Activated CD4-positive, alpha-beta T cell treated with anti-CD3 and anti-CD28 coated beads for 36 hours (primary cell): ENCODE measurements at places on chromosomes 1 and 21. TPM values are rescaled to one million over a fixed set of nuclear protein-coding genes. Genes with fewer than 3 reads are reported as not detected.

The ABCA4 gene
- 0.18 TPM for total RNA-seq

The SLC37A1 gene
- total RNA-seq = 19.3 TPM

The FCRL4 gene
- total RNA-seq = not detected

The E2F2 gene
- 32.0 TPM for total RNA-seq

The SPRR1A gene
- not detected for total RNA-seq

The COL24A1 gene
- total RNA-seq = not detected

The TIPRL gene
- 57.5 TPM for total RNA-seq

The STUM gene
- total RNA-seq = not detected

The FYB2 gene
- total RNA-seq = not detected

The RNF223 gene
- not detected for total RNA-seq

The HUNK gene
- 0.27 TPM for total RNA-seq

The IVL gene
- not detected for total RNA-seq

The HORMAD1 gene
- 0.25 TPM for total RNA-seq

The IL10RB gene
- 22.8 TPM for total RNA-seq

The TRPM2 gene
- 1.7 TPM for total RNA-seq

The INAVA gene
- not detected for total RNA-seq

The PROX1 gene
- total RNA-seq = 0.14 TPM

The CELA2A gene
- total RNA-seq = not detected

The DPYD gene
- total RNA-seq = 7.1 TPM

The ADAMTS4 gene
- total RNA-seq = 0.40 TPM

The PRELP gene
- not detected for total RNA-seq

The SLAMF1 gene
- 103 TPM for total RNA-seq

The MROH7 gene
- 0.16 TPM for total RNA-seq

The C1QC gene
- total RNA-seq = not detected

The FAM78B gene
- total RNA-seq = 0.34 TPM

The RIIAD1 gene
- not detected for total RNA-seq

The SLC45A3 gene
- total RNA-seq = 0.53 TPM

The CASQ2 gene
- total RNA-seq = not detected

The INSRR gene
- 0.14 TPM for total RNA-seq

The LYPLAL1 gene
- total RNA-seq = 25.3 TPM

The C1QA gene
- total RNA-seq = not detected

The KCNJ15 gene
- total RNA-seq = 0.12 TPM

The CYP4A22 gene
- total RNA-seq = not detected

The GJB4 gene
- not detected for total RNA-seq

The PLA2G4A gene
- 0.53 TPM for total RNA-seq

The FMO2 gene
- not detected for total RNA-seq

The IL6R gene
- 13.1 TPM for total RNA-seq

The PTGFRN gene
- total RNA-seq = 11.6 TPM

The FCRL1 gene
- not detected for total RNA-seq

The PLA2G5 gene
- total RNA-seq = not detected

The OR2T29 gene
- total RNA-seq = not detected

The RGS18 gene
- total RNA-seq = not detected
